ENCODE measurements at places on chromosomes 3 and 15.

DNA sequence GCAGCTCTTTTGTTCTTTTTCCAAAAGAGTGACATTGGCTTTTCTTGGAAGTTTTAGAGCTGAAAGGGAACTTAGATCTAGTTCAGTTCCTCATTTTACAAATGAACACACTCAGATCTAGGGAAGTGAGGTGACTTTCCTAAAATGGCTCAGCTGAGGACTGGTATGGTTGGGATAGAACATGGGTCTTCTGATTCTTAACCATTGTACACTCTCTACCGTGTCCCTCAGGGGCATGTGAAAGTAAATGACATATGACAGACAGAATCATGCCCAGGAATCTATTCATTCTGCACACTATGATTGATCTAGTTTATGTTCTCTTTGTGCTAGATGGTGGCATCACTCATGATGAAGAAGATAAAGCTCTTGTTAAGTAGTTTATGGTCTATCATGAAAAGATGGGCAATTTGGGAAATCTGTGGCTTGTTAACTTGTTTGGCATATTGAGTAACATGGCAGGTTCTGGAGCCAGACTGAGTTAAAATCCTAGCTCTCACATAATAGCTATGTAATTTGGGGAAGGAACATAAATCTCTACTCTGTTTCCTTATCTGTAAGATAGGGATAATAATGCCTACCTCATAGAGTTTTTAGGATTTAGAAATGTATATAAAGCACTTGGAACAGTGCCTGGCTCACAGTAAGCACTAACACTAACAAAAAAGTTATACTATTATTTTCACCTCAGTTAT lies 30.9 kb downstream of the UBE2E1 start:
- no peak for DNase-seq

DNA sequence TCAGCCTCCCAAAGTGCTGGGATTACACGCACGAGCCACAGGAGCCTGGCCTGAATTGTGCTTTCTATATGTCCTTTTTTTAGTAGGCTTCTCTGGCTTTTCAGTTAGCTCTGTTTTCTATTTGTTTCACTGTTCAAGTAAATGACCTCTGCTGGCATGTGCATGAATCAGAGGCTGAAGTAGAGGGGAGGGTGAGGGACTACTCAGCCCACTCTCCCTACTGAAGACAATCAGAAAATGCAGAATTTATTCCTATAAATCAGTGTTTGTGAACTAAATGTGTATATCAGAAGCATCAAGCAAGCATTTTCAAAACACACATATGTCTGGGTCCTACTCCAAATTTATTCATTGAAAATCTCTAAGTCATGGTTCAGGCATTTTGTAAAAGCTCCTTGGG lies 45.0 kb downstream of the ZMAT3 start:
- no peak for DNase-seq

DNA sequence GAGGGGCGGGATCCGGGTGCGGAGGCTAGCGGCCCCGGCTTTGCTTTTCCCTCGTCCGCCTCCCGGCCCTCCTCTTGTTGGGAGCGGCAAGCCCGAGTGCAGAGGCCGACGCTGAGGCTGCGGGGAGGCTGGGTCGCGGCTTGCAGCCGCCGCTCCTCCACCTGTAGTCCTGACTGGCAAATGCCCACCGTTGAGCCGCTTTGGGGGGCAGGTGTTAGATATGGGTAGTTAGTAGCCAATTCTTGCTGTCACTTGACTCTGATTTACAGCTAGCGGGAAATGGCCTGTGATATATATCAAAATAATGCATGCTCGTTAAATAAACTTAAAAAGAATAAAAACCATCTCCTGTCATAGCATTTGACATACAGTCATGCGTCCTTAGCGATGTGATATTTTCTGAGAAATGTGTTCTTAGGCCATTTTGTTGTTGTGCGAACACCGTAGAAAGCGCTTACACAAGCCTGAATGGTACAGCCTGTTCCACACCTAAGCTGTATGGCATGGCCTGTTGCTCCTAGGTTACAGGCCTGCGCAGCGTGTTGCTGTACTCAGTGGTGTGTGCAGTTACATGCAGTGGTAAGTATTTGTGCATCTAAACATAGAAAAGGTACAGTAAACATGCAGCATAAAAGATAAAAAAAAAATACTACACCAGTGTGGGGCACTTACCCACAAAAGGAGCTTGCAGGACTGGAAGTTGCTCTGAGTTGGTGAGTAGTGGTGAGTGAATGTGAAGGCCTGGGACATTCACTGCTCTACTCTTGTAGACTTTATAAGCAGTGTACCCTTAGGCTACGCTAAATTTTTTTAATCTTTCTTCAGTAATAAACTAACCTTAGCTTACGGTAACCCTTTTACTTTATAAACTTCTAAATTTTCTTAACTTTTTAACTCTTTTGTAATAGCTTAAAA lies 873 bp downstream of the CAPN7 start:
- no peak for DNase-seq

- no peak for DNase-seq
Measured at GRCh38 chr3:186986406-186986805, 56.1 kb downstream of the ST6GAL1 start.

- no peak for DNase-seq
Measured at GRCh38 chr3:153210146-153210545, 48.1 kb downstream of the RAP2B start.

DNA sequence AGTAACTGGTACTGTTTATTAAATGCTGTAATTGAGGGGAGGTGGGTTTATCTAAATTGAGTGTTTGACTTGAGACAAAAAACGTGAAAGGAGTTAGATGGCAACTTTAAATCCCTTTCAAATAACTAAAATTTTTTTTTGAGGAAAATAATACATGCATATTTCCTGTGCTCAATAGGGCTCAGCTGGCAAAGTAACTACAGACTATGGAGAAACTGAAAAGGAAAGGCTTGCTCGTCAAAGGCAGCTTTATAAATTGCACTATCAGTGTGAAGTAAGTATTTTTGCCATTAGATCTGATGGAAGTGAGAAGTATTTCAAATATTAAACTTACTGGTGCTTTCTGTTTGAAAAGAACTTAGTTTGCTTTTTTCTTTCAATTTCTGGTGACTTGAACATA lies 72.2 kb downstream of the DZIP3 start:
- DNase-seq: no peak

DNA sequence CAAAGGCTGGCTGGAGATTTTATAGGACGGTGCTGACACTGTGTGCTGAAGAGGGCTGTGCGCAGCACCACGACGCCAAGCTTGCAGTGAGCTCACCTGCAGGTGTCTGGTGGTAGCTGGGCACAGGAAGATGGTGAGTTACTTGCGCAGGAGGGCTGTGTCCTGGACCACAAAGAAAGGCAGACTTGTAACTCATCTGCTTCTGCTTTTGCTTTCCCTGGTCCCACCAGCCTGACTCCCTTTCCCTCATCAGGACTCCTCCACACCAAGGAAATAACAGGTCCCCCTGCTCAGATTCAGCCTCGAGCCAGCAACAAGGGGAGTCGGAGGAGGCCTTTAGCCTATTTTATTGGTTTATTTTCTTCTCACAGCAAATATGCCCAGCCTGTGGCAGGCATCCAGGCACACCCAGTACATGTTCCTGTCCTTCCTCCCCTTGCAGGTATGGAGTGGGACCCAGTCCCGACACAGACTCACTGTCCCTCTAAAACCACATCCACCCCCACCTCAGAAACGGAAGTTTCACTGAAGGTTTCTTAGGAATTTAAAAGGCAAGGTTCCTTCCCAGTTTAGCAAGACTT lies 35.6 kb upstream of the FLNB start:
- DNase-seq: no peak

- no peak for DNase-seq
Measured at GRCh38 chr15:42800731-42801474, 64.0 kb upstream of the CDAN1 start.

DNA sequence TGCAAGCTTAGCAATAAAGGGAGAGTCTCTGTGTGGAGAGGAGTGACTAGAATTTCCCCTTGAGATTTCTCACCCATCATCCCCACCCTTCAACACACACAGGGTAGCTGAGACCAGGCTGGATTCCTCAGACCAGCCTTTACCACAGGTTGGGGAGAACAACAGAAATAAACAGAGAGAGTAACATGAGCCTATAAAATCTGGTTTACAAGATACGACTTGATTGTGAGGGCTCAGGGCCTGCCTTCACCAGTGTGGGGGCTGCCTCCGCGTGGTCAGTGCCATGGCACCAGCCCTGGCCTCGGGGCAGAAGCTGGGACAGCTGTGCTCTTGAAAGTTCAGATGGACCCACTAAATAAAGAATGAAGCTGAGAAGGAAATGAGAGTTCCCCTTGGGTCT lies 14.6 kb upstream of the MAGEF1 start:
- no peak for DNase-seq

DNA sequence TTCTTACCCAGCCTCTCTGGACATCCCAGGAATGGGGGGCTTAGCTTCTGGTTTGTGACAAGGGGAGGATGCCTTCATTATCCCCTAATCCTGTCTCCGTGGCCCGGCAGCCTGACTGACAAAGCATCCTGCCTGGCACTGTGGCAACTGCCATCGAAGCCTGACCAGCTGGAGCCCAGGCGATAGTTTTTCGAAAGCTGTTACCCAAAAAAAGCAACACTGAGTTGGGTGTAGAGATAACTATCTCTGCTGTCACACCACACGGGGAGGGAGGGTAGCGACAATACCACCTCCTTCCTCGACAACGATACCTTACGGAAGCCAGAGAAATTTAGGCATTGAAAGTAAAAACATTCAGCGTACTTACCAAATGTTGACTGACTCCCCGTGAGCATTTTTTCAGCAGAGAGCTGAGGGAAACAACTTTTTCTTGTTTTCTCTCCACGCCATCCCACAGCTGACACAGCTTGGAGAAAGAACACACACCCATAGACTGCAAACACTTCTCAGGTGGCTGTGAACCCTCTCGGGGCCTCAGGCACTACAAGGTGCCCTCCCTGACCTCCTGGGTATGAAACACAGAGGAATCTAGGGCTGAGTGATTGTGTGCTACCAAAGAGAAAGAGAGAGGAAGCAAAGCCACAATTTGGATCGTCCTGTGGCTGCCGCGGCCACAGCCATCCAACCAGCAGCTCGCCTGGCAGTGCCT lies 361.9 kb upstream of the ICE2 start:
- no peak for DNase-seq

DNA sequence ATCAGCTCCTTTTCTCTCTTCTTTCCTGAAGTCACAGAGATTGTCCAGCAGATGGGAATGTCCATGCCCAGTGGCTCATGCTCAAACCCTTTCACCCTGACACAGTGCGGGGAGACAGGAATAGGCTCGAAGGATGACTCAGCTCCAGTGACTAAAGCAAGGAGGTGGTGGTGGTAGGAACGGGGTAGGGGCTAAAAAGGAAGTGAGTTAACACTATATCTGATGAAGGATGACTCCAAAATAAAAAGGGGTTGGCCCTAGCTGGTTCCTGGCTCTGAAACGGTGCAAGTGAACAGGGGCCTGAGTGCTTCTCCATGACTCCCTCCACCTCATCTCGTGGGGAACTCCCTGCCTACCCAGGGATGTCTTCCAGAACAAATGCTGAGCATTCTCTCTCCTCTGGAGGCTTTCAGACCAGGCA lies 167.4 kb upstream of the LPP start:
- DNase-seq: no peak

DNA sequence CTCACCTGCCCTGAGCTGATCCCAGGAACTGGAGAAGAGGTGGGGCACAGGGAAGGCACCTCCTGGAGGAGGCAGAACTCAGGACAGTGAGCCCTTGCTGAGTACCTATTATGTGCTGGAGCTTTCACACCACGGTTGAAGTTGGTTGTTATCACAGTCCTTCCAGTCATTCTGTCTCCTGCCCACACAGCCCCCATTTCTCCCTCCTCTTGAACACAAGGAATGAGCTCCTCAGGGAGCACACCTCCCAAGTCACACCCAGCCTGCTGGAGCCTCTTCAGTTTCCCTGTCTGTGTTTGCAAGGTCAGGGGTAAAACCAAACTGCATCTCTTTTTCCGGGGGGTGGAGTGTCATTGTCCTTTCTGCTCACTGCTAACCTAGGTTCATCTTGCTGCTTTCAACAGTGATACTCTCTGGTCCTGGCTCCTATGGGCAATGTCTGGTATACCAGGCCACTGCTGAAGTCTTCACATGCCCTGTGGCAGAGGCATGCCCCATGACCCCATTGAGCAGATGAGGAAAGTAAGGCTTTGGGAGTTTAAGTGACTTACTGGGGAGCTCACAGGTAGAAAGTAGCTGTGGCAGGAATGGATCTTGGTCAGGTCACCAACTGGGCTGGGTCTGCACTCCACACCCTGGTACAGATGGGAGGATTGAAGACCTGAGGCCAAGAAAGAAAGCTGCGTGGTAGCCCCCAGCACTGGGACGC lies 30.0 kb downstream of the C3orf18 start:
- DNase-seq: no peak

DNA sequence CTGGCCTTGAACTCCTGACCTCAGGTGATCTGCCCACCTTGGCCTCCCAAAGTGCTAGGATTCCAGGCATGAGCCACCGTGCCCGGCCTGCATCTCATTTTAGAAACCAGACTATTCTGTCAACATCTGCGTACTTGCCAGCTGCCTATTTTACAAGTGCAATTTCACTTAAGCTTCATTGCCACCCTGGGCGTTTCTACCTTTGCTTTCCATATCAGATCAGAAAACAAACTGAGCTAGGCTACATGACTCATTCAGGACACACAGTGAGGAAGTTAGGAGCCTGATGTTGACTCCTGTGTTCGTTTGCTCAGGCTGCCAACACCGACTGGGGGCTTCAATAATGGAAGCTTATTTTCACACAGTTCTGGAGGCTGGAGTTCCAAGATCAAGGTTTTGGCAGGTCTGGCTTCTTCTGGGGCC lies 42.3 kb upstream of the KLHL25 start:
- DNase-seq: no peak

- DNase-seq: no peak
Measured at GRCh38 chr3:114380233-114380651, 86.4 kb downstream of the TIGIT start.

GRCh38 chr3:134079761-134080160 lies 50.0 kb upstream of the SLCO2A1 start:
- no peak for DNase-seq

DNA sequence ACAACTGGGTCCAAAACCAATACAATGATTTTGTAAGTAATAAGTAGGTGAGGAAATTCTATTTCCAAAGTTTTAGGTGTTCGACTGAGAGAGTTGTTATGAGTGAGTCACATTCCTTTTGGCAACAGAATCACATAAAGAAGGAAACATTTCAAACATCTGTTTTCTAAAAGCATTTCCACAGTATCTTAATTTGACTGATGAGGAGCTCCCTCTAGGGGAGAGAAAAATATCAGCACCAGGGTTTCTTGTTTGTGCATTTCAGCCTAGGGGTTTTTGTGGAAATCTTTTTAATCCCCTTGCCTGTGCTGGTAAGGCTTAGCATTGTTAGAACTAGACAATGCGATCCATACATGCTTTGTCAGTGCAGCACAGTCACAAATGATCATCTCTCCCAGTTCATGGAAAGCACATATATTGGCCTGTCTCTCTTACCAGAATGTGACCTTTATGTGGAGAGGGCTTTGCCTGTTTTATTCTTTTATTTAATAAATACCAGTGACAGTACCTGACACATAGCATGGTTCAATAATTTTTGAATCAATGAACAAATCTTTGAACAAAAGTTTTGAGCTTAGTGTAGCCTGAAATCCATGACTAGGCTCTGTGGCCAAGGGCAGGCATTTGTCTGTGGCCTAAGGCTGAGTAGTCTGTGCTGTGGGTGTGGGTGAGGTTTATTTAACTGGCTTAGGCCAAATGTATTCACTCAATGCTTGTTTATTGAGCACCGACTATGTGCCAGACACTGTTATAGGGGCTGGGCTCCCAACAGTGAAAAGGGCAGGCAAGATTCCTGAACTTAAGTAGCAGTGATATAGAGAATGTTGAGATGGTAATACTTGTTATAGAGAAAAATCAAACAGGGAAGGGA lies 21.1 kb upstream of the IQCF6 start:
- DNase-seq: peak; percentile 9

- peak; percentile 77 for DNase-seq
Measured at GRCh38 chr3:181711325-181712135, at the start of gene SOX2. Gene SOX2, plus strand, starts transcription at chr3:181711925. Its CDS starts 436 bp downstream, at chr3:181712361.

- no peak for DNase-seq
Measured at GRCh38 chr15:61524086-61524485, 295.0 kb upstream of the RORA start.

All from NCI-H526 treated with DMSO at 0.1 percent for 48 hours (cell line).